ENCODE measurements at places on chromosomes 3 and 15. TPM values are rescaled to one million over a fixed set of nuclear protein-coding genes. Genes with fewer than 3 reads are reported as not detected.

The THBS1 gene
- 10,188 TPM for total RNA-seq

The GRK7 gene
- total RNA-seq = 0.11 TPM

The LRRN1 gene
- 0.79 TPM for total RNA-seq

The NR2E3 gene
- total RNA-seq = 1.6 TPM

The CATSPER2 gene
- 0.43 TPM for total RNA-seq

The CRELD1 gene
- total RNA-seq = 40.8 TPM

The SNX4 gene
- 32.3 TPM for total RNA-seq

The ROPN1 gene
- not detected for total RNA-seq

The CPNE4 gene
- not detected for total RNA-seq

All from placental epithelial cell (primary cell).